ENCODE measurements at places on chromosomes 5 and 9. TPM values are rescaled to one million over a fixed set of nuclear protein-coding genes. Genes with fewer than 3 reads are reported as not detected.

Gene ANKRD34B
- total RNA-seq: not detected

Gene CNTNAP3
- total RNA-seq: not detected

Gene SPINK13
- not detected for total RNA-seq

Gene BICD2
- total RNA-seq: 47.9 TPM

Gene CRB2
- total RNA-seq: not detected

Gene EQTN
- not detected for total RNA-seq

Gene SHC3
- total RNA-seq: 2.6 TPM

Gene MSH3
- total RNA-seq: 20.7 TPM

Gene CCDC171
- 2.7 TPM for total RNA-seq

Gene MYO10
- total RNA-seq: 4.5 TPM

Gene EIF4E1B
- not detected for total RNA-seq

Gene KCNT1
- not detected for total RNA-seq

Gene MRPL22
- total RNA-seq: 18.0 TPM

Gene LCN1
- not detected for total RNA-seq

Gene LCP2
- total RNA-seq: not detected

Gene PCAT7
- not detected for total RNA-seq

Gene IGFBPL1
- not detected for total RNA-seq

Gene BTNL3
- total RNA-seq: not detected

Gene DND1
- 0.39 TPM for total RNA-seq

Gene GKAP1
- not detected for total RNA-seq

Gene FOXD4L6
- total RNA-seq: 0.37 TPM

Gene TLX3
- not detected for total RNA-seq

Gene IL7R
- total RNA-seq: 0.37 TPM

Gene CEP120
- 11.0 TPM for total RNA-seq

Gene SAXO1
- not detected for total RNA-seq

Gene ACOT12
- total RNA-seq: not detected

Gene KLHL3
- 3.7 TPM for total RNA-seq

Gene CLIC3
- total RNA-seq: 0.20 TPM

Gene SLC4A9
- not detected for total RNA-seq

Gene TBCA
- total RNA-seq: 81.2 TPM

Gene CTSL
- total RNA-seq: 719 TPM

Gene SHISAL2B
- not detected for total RNA-seq

Gene ORM1
- total RNA-seq: not detected

Gene NDUFA8
- total RNA-seq: 20.5 TPM

Gene CCL27
- total RNA-seq: not detected

Gene HAVCR1
- 0.37 TPM for total RNA-seq

Gene NRARP
- not detected for total RNA-seq

Gene LCN9
- total RNA-seq: not detected

Gene PCDHGB1
- total RNA-seq: 0.73 TPM

Gene LMX1B
- total RNA-seq: not detected

Gene GLIPR2
- total RNA-seq: 20.7 TPM

Gene CDH18
- 0.39 TPM for total RNA-seq

All from subcutaneous preadipocyte (primary cell).